ENCODE measurements at places on chromosomes 3 and 15.

DNA sequence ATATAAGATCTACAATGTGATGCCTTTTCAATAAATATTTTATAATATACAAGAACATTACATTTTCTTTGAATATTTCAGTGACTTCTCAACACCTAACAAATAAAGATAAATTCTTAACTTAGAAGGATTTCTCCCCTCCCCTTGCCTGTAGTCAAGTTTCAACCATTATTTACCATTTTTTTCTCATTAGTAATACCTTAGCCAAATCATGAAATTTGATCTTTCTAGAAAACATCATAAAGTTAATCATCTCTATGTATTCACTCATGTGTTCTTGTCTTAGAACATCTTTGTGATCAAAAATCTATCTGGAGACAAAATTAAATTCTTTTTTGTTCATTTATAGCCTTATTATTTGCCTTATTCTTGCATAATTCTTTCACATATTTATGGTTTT lies 1201.8 kb upstream of the EPHA6 start:
- DNase-seq = no peak

DNA sequence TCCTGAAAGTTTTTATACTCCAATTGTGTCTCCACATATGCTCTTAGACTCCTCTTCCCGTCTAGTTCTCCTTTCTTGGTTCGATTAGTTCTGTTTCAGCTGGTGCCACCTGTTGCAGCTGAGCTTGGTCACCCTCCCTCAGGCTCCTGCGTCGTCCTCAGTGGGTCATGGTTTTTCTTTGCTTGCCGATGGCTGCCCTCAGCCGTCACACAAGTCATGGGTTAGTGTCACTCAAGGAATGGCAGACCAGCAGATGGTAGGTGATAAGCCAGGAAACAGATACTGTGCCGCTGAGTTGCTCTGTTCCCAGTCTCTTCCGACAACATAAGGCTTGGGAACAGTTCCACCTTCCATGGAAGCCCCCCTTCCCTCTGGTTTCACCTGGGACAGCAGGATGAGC lies 109.9 kb downstream of the IGF1R start:
- peak; percentile 47 for DNase-seq

DNA sequence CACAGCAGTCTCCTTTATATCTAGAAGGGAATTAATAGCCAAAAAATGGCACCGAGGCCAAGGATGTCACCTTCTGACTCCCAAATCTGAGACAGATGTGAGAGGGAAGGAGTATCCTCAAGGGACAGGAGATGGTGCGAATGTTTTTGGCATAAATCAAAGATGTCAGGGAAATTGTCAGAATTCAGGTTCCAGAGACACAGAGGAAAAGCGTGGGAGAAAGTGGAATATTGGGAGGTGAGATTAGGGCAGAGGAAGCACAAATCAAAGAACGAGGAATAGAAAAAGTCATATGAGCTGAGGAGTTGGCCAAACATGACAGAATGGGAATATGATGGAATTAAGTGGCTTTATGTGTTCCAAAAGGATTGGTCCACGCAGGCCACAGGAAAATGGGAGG lies 6.0 kb downstream of the CCR5AS start:
- no peak for DNase-seq

- DNase-seq = no peak
These were observed 34.8 kb downstream of the LRRFIP2 start for GRCh38 chr3:37139567-37140052.

DNA sequence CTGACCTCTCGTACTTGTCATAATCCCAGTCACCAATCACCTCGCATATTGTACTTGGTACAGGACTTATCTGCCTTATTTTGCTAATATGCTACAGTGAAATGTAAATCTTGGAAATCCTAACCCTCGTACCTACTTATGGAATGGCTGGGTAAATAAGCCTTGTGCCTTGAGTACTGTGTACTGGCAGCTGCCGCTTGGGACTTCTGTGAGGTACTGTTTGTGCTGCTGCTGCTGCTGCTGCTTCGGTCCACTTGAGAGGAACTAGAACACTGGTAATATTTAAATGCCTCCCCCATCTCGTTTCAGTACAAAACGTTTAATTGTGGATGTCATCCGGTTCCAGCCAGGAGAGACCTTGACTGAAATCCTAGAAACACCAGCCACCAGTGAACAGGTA lies 42.5 kb upstream of the CRTC3 start:
- DNase-seq = no peak

DNA sequence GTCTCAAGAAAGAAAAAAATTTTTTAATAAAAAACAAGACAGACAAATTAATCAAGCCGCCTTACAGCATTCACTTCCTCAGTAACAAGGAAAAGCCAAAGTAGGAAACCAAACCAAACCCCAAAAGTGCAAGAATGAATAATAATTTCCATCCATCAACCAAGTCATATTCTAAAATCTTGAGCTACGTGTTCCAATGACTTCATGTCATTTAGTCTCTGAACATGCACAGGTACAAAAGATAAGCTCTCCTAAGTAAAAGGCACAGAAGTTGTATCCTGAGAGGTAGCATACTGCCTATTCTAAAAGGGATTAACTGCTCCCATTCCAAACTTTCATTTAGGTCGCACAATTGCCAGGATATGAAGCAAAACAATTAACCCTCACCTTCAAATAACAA lies 29.7 kb downstream of the SLC4A7 start:
- DNase-seq = no peak

DNA sequence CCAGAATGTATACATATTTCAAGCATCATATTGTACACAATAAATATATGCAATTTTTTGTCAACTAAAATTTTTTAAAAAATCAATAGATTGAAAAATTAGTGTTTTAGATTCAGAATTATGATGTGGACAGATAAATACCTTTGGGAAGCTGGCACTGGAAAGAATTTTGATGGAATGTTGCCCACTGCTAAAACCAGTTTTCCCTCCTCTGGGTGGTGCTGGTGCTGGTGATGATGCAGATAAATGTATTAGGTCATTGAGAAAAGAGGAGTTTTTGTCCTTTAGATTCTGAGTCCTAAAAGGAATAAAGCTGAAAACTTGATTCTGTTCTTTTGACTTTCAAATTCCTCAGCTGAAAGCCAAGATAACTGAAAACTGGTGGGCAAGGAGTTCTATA lies 56.0 kb upstream of the SUCLG2 start:
- DNase-seq = no peak

DNA sequence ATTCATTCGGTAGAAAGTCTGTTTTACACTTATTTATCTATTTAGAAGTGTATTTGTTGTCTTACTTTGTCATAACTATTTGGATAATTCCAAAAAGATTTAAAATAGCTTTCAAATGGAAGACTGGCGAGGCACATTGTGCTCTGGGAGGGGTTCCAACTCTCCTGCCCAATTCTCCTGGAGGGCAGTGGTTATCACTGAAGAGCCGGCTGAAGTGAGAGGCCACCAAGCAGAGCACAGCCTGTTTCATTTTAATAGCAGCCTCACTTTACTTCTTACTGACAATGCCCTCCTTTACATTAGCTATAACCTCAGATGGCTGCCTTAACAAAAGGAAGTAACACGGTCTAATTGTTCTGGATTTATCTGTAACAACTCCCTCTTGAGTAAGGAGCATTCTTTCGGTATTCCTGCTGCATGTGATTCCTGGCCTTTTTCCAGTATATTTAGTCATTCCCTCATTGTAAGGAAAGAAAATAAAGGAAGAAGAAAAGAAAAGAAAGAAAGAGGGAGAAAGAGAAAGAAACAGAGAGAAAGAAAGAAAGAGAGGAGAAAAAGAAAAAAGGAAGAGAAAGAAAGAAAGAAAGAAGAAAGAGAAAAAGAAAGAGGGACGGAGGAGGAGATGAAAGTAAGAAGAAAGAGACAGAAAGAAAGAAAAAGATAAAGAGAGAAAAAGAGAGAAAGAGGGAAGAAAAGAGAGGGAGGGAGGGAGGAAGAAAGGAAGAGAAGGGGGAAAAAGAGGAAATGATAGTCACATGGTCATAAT lies 339.8 kb upstream of the WNT5A start:
- DNase-seq = no peak

DNA sequence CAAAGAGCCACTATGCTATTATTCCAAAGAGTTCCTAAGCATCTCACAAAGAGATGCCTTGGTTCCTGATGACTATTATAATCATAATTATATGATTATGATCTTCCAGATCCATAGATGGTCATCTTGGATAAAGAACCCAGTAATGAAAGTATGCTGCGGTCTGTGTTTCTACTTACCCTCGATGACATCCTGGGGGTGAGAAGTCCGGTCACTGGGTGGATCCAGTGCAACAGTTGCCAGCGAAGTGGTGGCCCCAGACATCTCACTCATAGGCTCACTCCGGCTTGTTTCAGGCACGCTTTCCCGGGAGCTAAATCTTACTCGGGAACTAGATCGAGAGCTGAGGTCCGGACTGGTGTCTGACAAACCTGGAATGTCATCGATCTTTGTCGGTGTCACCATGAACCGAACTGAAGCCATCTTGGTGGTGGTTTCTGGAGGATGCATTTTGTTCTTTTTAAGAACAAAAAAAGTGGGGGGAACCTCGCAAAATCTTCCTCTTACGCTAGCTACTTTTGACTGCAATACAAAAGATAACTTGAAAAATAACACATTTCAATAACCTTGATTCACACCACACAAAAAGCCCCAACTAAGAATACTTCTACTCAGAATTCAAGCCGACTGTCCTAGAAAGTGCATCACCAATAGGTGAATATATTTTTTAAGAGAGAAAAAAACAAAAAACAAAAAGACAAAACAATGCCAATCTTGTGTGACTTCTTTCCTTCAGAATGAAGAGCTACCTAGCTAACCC lies 1.2 kb downstream of the SLC12A6 start:
- peak; percentile 63 for DNase-seq
